T-cell (primary cell): ENCODE measurements at places on chromosomes 3 and 15. TPM values are rescaled to one million over a fixed set of nuclear protein-coding genes. Genes with fewer than 3 reads are reported as not detected.

Gene PRRT3
- 10.5 TPM for total RNA-seq

Gene SLC12A1
- not detected for total RNA-seq

Gene PAK6
- total RNA-seq: 2.1 TPM

Gene KPNA4
- 53.7 TPM for total RNA-seq

Gene HIGD2B
- total RNA-seq: not detected

Gene IMPG2
- total RNA-seq: 0.88 TPM

Gene TUSC7
- total RNA-seq: not detected

Gene TRIM42
- not detected for total RNA-seq

Gene KBTBD13
- not detected for total RNA-seq

Gene SERINC4
- total RNA-seq: 0.20 TPM

Gene SNTN
- not detected for total RNA-seq

Gene PPARG
- total RNA-seq: not detected

Gene MASP1
- total RNA-seq: not detected

Gene RBP2
- total RNA-seq: not detected

Gene UNC13C
- not detected for total RNA-seq

Gene ITIH4
- 52.0 TPM for total RNA-seq

Gene PIERCE2
- total RNA-seq: not detected

Gene OXTR
- total RNA-seq: 0.63 TPM

Gene RHOV
- not detected for total RNA-seq

Gene HYKK
- 3.8 TPM for total RNA-seq

Gene GP9
- total RNA-seq: not detected

Gene SLC2A2
- total RNA-seq: not detected

Gene FRMD4B
- 10.9 TPM for total RNA-seq

Gene AQR
- total RNA-seq: 36.3 TPM

Gene SEMA3B
- total RNA-seq: 1.5 TPM
